Hippocampal formation (tissue), 2 donors: ENCODE measurements at places on chromosomes 13 and 19.
A peak's percentile ranks its signal among the peaks of the same experiment; 100 is the strongest.

GRCh38 chr13:27617881-27618321, 2.4 kb downstream of the LNX2 start:
- DNase-seq = no peak

DNA sequence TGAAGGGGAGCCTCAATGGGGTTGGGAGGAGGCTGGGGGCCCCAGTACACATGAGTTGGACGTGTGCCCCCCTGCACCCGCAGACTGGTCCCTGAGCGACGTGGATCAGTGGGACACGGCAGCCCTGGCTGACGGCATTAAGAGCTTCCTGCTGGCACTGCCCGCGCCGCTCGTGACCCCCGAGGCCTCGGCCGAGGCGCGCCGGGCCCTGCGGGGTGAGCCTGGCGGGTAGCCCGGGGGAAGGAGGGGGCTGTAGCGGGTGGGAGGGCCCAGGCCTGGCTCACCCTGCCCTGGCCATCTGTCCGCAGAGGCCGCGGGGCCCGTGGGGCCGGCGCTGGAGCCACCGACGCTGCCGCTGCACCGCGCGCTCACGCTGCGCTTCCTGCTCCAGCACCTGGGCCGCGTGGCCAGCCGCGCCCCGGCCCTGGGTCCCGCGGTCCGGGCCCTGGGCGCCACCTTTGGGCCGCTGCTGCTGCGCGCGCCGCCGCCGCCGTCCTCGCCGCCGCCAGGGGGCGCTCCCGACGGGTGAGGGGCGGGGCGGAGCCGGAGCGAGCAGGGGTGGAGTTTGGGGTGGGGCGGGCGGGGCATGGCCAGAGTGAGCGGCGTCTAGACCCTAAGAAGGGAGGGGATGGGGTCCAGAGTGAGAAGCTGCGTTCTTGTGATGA, 8.1 kb downstream of the PIK3R2 start:
- DNase-seq = peak; percentile 66

- DNase-seq = peak; percentile 36
These were observed 3.4 kb downstream of the PRR36 start for GRCh38 chr19:7870571-7871436.

DNA sequence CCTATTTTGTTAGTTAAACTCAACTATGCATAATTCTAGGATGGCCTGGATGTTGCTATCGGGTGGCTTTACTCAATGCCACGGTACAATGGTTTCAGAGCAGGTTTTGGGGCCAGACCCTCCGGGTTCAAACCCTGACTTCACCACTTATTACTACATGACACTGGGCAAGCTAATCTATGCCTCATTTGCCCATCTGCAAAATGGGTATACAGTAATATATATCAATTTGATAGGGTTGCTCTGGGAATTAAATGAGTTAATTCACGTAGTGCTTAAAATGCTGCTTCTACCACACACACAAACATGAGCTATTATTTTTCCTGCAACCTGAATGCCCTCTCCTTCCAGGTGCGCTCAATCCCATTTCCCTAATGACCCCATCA, 839 bp downstream of the ESD start:
- no peak for DNase-seq

DNA sequence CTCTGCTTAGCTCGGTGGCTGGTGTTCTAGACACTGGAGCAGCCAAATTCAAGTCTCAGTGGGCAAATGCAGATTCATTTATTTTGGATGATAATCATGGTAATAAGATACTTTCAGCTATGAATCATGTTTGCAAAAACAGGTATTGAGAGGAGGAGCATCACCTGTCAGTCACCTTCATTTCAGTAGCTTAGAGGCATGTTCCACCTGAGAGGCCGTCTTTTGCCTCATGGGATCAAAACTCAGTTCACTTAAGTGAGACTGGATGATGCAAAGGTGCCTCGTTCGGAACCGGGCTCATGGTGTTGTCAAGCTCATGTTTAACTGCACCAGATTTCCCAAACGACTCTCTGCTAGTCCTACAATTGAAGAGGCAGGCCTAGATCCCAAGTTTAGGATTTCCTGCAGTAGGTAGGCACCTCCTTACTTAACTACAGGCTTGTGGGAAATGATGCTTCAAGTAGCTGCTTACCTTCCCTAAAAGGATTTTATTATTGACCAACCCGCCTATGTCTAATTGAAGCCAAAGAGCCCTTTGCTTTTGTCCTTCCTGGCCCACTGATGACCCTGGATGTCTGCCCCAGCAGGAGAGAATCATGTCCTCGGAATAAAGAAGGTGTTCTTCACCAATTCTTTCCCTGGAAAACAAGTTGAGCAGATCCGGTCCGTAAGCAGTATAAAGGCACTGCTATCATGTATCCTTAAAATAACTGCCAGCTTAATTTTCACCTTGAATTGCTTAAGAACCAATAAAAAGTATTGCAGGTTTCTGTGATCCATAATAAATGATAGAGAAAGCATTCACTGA, 60.0 kb downstream of the ZAR1L start:
- no peak for DNase-seq

- DNase-seq = peak; percentile 6
These were observed 126.5 kb downstream of the NALCN start for GRCh38 chr13:101289764-101290163.

DNA sequence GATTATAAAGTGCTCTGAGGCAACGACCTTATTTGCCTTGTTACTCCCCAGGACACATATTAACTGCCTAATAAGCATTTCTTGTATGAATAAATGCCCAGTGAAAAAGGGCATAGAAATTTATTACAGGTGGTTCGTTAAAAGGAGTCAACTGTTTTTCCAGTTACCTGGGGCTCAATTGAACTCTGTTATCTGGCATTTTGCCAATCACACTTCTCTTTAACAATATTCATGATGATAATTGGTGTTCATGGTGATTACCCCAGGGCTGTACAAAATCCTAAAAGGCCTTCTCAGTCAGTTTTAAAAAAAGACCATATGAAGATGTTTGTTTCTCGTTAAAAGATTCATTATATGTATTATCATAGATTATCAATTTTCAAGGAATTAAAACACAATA, 57.1 kb downstream of the KL start:
- no peak for DNase-seq

DNA sequence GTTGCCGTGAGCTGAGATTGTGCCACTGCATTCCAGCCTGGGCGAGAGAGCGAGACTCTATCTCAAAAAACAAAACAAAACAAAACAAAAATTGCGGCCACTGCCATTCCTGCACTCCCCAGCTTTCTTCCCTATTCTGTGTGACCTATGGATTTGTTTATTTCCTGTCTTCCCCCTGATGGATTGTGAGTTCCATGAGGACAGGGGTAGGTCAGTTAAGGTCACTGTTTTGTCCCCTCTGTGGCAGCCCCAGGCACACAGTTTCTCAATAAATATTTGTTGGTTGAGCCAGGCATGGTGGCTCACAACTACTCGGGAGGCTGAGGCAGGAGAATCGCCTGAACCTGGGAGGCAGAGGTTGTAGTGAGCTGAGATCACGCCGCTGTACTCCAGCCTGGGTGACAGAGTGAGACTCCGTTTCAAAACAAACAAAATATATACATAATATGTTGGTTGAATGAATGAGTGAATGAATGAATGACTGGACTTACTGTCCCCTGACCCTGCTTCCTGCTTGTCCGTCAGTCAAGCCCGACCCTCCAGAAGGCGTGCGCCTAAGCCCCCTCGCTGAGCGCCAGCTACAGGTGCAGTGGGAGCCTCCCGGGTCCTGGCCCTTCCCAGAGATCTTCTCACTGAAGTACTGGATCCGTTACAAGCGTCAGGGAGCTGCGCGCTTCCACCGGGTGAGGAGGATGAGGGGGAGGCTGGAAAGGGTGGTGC, 5.0 kb downstream of the EBI3 start:
- DNase-seq = no peak

DNA sequence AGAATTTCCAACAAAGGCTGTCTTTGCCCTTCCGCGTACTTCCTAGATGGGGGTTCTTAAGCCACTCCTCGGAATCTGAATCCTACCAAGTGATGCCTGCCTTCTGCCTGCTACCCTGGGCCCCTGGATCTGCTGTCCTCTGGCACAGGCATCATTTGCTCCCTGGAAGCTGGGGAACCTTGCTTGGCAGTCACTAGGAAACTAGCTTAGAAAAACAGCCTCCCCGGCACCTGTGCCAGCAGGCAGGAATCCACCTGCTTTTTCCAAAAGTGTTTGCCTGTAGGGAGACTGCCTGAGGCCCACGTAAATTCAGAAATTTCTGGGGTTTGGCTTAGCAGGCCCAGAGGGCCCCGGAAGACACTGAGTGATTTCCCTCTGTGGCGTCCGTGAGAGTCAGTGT, 442.4 kb downstream of the TSHZ3 start:
- no peak for DNase-seq

DNA sequence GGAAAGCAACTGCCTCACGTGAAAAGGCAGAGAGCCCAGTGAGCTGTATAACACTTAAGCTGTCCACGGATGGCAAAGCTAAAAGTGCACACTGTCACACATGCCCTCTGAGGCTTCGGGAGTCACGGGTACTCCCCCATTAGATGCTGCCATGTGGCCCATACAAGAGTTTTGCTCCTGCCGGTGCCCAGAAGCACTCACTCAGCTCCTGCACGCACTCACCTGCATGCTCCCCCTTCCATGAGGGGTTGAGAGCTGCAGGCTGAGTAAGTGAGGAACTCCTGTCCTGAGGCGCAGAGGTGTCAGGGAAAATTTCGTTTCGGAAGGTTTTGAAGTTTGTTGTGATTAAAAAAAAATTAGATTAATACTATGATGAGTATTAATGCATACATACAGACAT, 939.2 kb upstream of the ATXN8OS start:
- no peak for DNase-seq

GRCh38 chr13:48410199-48410598, 2.7 kb downstream of the LPAR6 start:
- DNase-seq = no peak

DNA sequence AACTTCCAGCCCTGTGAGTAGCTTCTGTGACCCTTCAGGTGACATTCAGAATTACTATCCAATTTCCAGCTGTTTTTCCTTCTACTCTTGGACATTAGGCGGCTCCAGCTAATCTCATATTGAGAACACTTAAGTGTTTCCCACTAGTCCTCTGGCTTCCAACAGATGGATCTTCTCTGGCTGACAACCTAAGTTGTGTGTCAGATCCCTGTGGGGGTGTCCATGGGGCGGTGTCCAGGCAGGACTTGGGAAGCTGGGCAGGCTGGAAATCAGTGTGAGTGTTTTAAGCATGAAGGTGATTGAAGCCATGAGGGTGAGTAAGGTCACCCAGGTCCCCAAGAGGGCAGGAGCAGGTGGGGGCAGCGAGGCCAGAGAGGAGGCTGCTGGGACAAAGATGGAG, 10.1 kb downstream of the CNOT3 start:
- no peak for DNase-seq

DNA sequence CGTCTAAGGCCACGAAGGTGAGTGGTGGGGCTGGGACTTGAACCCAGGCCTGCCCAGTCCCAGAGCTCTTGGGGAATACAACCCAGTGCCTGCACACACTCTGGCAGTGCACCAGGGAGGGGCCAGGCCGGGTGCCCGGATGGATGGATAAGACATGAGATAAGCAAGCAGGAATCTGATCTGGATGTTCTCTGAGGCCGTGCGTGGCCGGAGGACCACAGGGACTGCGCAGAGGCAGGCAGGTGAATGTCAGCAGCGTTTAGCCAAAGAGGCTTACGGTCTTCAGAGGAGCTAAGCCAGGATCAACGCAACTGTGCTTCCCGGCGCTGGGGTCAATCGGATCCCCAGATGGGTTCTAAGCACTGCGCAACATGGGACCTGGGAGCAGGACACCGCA, 1.5 kb downstream of the ZNF787 start:
- DNase-seq = no peak

DNA sequence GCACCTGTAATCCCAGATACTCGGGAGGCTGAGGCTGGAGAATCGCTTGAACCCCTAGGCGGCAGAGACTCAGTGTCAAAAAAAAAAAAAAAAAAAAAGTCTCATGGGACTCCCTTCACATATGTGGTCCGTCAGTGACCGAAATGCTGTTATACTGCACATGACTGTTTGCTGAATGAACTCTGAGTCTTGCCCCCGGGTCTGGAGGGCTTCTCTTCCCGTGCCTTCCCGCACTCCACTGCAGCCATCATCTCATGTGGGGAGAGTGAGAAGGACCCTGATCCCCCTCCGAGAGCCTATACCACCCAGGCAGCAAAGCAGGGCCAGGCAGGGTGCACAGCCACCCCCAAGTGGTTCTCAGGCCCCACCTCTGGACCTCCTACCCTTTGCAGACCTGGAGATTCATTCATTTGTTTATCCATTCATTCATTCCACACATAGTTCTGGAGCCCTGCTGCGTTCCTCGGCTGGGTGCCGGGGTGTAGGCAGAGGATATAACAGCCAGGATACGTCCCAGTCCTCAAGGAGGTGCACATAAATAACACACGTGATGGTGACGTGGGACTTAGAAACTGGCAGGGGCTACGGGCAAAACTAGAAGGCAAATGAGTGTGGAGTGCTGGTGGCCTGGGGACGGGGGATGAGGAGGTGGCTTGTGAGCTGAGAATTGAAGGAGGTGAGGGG, 14.2 kb downstream of the NDUFA11 start:
- DNase-seq = no peak

DNA sequence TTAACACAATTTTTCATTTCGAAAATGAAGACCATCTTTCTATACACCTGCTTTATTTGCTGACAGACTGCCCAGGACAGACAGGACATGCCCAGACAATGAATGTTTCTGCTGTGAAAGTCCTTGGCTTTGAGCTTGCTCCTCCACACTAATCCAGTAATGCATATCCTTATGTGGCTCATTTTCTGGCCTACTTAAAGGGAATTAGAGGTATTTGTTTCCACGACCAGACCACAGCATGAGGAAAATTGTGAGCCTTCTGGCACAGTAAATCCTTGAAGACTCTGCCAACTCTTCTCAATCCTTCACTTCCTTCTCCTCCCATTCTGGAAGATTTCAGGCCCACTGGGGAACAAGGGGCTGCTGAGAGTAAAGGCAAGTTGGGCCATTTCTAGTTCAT, 25.7 kb downstream of the CCDC70 start:
- DNase-seq = no peak

GRCh38 chr19:49119411-49120324, at the start of gene PPFIA3:
PPFIA3 (plus strand) TSS chr19:49119544; CDS start chr19:49127874, 8,330 bp downstream.
- peak; percentile 27 for DNase-seq

DNA sequence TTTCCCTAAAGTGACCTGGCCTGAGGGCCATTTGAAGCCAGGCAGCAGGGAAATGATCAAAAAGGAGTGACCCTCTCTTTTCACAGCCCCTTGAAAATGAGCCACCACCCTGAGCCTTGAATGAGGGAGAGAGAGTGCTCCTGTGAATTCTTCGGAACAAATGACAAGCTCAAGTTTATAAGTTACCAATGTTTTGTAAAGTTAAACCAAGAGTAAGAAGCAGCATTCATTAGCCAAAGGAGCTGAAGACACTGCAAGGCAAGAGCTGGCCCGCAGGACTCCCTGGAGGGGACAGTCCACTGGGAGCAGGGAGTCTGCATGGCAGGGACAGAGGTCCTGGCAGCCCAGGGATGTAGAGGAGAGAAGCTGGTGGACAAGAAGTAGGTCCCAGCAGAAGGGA, 16.7 kb upstream of the CCNP start:
- DNase-seq = no peak

- peak; percentile 47 for DNase-seq
These were observed 120.1 kb downstream of the ZNF486 start for GRCh38 chr19:20287070-20287469.

GRCh38 chr13:67147342-67148133, 82.6 kb downstream of the PCDH9 start:
- DNase-seq = no peak

- no peak for DNase-seq
These were observed 1588.0 kb downstream of the SLITRK1 start for GRCh38 chr13:82294226-82294625.
